ENCODE measurements at places on chromosomes 2 and 18.

- no peaks in the 10 kb centered on the region for H3K27me3 ChIP-seq
- H3K4me3 ChIP-seq: no peak overlapping the region
- DNase-seq: no peak
- H3K4me1 ChIP-seq: peaks cover 5% of the 10 kb centered on the region
Measured at GRCh38 chr2:34534761-34535160, 935.7 kb upstream of the FAM98A start.

- no peaks in the 10 kb centered on the region for H3K27me3 ChIP-seq
- no peak overlapping the region for H3K4me3 ChIP-seq
- H3K4me1 ChIP-seq: peaks cover 16% of the 10 kb centered on the region
Measured at GRCh38 chr2:173415431-173416381, 61.0 kb downstream of the CDCA7 start.

DNA sequence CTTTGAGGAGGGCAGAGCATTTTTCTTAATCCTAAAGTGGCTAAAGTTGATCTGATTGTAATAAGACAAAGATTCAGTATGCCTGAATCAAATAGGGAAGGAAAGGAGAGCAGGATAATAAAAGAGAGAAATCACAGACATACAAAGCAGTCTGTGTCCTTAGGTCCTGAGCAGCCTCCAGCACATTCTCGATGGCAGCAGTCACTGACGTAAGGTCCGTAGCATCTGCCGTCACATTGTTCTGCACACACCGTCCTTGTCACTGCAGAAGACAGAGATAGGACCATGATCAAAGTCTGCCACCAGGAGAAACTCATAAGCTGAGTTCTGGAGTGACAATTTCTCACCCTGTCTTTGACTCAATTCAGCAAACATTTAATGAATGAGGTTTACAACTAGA lies 813.7 kb downstream of the ERBB4 start:
- H3K27ac ChIP-seq: no peak overlapping the region
- H3K4me3 ChIP-seq: no peak overlapping the region
- no peaks in the 10 kb centered on the region for H3K36me3 ChIP-seq
- H3K27me3 ChIP-seq: no peaks in the 10 kb centered on the region
- H3K4me1 ChIP-seq: peaks cover 9% of the 10 kb centered on the region

DNA sequence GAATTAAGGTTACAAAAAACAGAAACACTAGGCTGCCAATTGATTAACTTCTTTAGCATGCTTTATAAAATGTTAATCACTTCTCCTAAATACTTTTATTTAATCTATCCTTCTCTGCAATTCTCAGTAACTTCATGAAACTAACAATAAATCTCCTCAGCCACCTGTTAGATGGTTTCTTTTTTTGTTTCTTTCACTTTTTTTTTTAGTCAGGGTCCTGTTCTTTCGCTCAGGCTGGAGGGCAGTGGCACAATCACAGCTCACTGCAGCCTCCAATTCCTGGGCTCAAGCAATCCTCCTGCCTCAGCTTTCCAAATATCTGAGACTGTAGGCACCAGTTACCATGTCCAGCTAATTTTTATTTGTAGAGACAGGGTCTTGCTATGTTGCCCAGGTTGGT lies 213.4 kb upstream of the STK17B start:
- no peaks in the 10 kb centered on the region for H3K27me3 ChIP-seq
- peaks cover 12% of the 10 kb centered on the region for H3K4me1 ChIP-seq
- no peak for DNase-seq
- no peaks in the 10 kb centered on the region for H3K36me3 ChIP-seq

DNA sequence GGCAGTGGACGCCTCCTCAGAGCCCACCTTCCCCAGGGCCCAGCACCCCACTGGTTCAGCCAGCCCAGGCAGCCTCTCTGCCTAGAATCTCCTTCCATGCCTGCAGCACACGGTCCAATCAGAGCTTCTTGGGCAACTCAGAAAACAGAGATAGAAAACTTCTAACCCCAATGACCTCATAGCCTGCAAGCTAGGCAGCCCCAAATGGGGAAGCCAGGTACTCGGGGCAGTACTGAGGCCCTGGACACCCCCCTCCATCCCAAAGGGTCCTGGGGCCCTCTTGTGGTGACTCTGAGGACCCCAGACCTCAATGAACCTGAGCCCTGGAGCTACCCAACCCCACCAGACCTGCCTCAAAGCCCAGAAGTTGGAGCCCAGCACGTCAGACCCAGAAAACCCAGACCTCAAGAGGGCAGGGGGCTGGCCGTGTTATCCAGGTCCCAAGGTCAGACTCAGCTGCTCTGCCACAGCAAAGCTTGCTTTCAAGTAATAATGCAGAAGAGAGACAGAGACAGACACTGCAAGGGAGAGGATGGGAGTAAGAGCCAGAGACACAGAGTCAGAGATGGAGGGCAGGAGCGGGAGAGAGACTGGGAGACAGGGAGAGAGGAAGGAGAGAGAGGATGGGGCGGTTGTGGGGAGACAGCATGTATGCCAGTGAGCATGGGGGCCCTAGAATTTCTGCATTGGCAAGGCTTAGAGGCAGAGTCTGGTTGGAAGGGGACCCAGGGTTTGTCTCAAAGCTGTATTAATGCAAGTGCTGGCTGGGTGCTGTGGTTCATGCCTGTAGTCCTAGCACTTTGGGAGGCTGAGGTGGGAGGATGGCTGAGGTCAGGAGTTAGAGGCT lies 28.2 kb downstream of the SERTAD2 start:
- DNase-seq: no peak
- peaks cover 9% of the 10 kb centered on the region for H3K4me1 ChIP-seq

- H3K4me3 ChIP-seq: peak overlapping the region; percentile 73
- H3K27ac ChIP-seq: no peak overlapping the region
- no peak for DNase-seq
- peaks cover 10% of the 10 kb centered on the region for H3K27me3 ChIP-seq
- H3K4me1 ChIP-seq: peaks cover 7% of the 10 kb centered on the region
Measured at GRCh38 chr2:132037527-132038178, 124.1 kb downstream of the ANKRD30BL start.

- H3K4me1 ChIP-seq: peaks cover 31% of the 10 kb centered on the region
- H3K27me3 ChIP-seq: no peaks in the 10 kb centered on the region
- H3K4me3 ChIP-seq: no peak overlapping the region
- H3K27ac ChIP-seq: peak overlapping the region; percentile 54
- no peak for DNase-seq
- H3K36me3 ChIP-seq: no peaks in the 10 kb centered on the region
Measured at GRCh38 chr2:237218756-237219155, 133.1 kb downstream of the COPS8 start.

DNA sequence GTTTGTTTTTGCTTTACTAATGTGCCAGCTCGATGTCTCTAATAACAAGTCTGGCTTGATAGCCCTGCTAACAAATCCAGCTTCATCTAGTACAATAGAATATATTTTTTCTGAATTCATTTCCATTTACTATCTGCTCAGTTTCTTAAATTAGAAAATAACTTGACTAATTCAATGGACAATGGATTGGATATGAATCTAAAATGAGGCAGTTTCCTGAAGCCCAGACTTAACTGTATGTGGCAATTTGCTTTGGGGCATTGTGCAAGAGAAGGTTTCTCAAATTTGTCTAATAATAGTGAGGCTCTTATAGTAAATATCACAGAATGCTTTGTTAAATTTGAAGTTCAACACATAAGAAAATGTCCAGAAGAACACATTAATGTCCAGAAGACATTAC lies 25.8 kb downstream of the CALCRL start:
- H3K4me1 ChIP-seq: peaks cover 8% of the 10 kb centered on the region
- no peak overlapping the region for H3K27ac ChIP-seq
- no peaks in the 10 kb centered on the region for H3K27me3 ChIP-seq
- no peak for DNase-seq
- H3K4me3 ChIP-seq: no peak overlapping the region
- no peaks in the 10 kb centered on the region for H3K36me3 ChIP-seq

DNA sequence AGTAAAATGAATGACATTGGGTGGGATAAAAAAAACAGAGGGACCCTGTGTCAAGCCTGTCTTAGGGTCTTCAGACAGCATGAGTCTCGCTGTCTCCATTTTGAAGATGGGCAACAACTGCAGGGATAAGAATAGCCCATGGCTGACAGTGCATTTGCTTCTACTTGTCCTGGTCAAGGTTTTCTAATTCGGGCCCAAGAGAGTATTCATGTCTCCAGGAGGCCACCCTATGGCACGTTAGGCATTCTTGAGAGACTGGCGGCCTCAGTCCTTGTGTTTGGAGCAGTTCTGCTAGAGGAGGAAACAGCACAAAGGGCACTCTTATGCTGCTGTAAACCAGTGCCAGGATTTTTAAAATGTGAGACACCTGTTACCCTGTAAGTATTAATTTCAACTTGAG lies 9.5 kb upstream of the MYL1 start:
- peaks cover 20% of the 10 kb centered on the region for H3K4me1 ChIP-seq
- no peak overlapping the region for H3K27ac ChIP-seq
- no peaks in the 10 kb centered on the region for H3K36me3 ChIP-seq
- no peaks in the 10 kb centered on the region for H3K27me3 ChIP-seq
- no peak for DNase-seq
- no peak overlapping the region for H3K4me3 ChIP-seq

GRCh38 chr2:234723400-234723799 lies 226.5 kb upstream of the ARL4C start:
- H3K27ac ChIP-seq: no peak overlapping the region
- peaks cover 31% of the 10 kb centered on the region for H3K4me1 ChIP-seq
- H3K36me3 ChIP-seq: no peaks in the 10 kb centered on the region

DNA sequence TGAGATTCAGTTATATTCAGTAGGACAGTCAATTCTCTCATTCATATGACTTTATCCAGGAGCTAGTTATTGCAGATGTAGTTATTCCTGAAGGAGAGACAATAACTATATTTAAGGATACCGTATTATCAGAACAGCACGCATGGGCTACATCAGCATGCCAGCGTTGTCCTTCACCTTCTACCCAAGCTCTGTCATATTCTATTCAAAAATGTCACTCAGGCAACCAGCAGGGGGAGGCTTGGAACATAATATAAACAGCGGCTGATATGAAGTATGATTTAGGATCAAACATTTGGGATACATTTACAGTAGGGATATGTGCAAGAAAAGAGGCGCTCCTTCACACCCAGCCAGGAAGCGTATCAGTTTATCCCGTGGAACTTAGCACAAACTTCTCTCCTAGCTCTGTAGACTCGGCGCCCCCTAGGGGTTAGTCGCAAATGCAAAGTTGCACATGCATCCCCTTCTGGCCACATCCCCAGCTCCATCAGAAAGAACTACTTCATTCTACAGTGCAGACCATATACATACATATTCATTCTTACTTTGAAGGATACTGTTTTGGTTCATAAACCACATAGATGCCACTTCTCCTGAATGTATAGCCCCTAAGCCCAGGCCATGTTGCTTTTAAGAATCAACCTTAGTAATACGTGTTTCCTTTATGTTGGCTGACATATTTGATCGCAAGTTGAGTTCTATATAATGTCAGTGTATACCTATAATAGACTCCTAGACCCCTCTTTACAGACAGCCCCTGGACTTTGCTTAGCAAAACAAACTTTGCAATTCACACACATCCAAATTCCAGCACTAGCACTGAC lies 759.4 kb downstream of the ADCYAP1 start:
- H3K4me3 ChIP-seq: no peak overlapping the region
- H3K27ac ChIP-seq: no peak overlapping the region
- no peaks in the 10 kb centered on the region for H3K36me3 ChIP-seq

- H3K36me3 ChIP-seq: no peaks in the 10 kb centered on the region
- no peaks in the 10 kb centered on the region for H3K4me1 ChIP-seq
- no peak overlapping the region for H3K27ac ChIP-seq
- H3K27me3 ChIP-seq: no peaks in the 10 kb centered on the region
- no peak for DNase-seq
Measured at GRCh38 chr2:164599954-164600589, 21.2 kb downstream of the GRB14 start.

GRCh38 chr18:24397131-24397693 lies 412 bp downstream of the OSBPL1A start:
- no peaks in the 10 kb centered on the region for H3K27me3 ChIP-seq
- peaks cover 31% of the 10 kb centered on the region for H3K4me1 ChIP-seq
- peak overlapping the region; percentile 57 for H3K27ac ChIP-seq
- H3K36me3 ChIP-seq: no peaks in the 10 kb centered on the region

GRCh38 chr2:27754831-27755230 lies 16.7 kb upstream of the MRPL33 start:
- H3K4me1 ChIP-seq: peaks cover 24% of the 10 kb centered on the region
- DNase-seq: no peak
- peak overlapping the region; percentile 30 for H3K27ac ChIP-seq
- H3K4me3 ChIP-seq: no peak overlapping the region
- peaks cover 2% of the 10 kb centered on the region for H3K36me3 ChIP-seq
